ENCODE measurements at places on chromosomes 7 and 10.

DNA sequence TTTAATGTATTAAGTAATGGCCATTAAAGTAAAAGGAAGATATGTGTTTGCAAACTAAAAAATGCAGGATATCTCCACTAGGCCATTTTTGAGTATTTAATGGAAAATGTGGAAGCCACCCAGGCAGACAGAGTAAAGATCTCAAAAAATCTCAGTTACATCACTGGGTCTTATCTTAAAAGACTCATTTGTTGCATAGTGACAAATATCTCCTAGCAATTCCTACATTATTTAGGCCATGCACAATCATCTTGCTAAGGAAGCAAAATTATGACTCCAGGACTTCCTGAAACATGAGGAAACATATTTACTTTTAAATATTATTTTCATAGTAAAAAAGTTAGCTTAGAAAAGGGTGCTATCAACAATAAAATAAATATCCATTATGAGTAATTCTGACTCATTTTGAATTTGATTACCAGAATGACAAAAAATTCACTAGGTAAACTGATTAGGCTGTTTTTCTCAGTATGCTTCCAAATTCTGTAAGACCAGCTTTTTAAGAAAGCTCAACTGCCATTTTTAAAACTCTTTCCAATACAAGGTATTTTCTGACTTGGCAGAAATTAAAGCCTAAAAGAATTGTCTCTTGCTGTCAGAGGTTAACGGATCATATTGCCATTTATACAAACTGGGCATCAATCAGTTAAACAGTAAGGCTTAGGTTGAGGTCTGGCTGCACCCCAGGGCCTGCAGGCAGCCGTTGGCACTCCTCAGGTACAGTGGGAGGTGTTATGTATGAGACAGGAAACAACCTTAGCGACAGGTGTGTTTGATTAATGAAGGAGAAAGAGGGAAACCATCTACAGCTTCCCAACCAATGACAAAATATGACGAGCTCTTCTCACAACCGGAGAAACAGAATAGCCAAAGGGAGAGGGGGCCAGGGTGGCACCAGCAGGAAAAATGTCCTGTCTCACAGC, 31.8 kb downstream of the PCLO start:
- no peak for DNase-seq

- DNase-seq = no peak
These were observed 2.1 kb downstream of the WEE2 start for GRCh38 chr7:141710301-141710700.

DNA sequence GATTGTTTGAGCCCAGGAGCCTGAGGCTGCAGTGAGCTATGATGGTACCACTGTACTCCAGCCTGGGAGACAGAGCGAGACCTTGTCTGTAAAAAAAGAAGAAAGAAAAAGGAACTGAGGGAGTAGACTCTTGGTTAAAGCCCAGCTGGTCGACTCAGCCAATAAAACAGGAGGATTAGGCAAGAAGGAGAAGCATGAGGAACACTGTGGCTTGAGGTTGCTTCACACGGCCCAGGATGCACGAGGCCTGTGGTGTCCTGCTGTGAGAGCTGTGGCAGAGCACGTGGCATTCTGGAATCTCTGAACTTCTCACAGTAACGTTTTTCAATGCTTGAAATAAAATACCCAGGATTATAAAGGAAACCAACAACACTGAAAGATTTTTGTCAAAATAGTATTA, 93.3 kb downstream of the CUL2 start:
- DNase-seq = no peak

- DNase-seq = no peak
These were observed 1.1 kb downstream of the TET1 start for GRCh38 chr10:68560943-68561864.

- no peak for DNase-seq
These were observed 226.4 kb downstream of the TWIST1 start for GRCh38 chr7:18890885-18891621.

DNA sequence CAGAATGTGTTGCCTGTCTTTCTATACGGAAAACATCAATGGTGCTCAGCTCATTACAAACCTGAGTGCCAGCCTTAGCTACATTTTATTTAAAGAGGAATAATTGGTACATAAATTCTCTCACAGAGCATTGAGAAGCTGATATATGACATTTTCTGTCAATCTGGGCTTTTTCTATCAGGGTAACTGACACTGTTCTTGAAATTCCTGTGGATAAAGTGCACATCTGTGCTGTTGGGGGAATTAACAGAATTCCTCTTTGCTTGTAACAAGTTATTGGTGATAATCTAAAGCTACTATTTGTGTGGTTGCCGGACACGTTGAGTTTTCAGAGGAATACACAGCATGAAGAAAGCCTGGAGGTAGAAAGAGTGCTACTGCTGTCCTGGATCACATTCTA, 668.6 kb downstream of the SORCS1 start:
- DNase-seq = no peak

DNA sequence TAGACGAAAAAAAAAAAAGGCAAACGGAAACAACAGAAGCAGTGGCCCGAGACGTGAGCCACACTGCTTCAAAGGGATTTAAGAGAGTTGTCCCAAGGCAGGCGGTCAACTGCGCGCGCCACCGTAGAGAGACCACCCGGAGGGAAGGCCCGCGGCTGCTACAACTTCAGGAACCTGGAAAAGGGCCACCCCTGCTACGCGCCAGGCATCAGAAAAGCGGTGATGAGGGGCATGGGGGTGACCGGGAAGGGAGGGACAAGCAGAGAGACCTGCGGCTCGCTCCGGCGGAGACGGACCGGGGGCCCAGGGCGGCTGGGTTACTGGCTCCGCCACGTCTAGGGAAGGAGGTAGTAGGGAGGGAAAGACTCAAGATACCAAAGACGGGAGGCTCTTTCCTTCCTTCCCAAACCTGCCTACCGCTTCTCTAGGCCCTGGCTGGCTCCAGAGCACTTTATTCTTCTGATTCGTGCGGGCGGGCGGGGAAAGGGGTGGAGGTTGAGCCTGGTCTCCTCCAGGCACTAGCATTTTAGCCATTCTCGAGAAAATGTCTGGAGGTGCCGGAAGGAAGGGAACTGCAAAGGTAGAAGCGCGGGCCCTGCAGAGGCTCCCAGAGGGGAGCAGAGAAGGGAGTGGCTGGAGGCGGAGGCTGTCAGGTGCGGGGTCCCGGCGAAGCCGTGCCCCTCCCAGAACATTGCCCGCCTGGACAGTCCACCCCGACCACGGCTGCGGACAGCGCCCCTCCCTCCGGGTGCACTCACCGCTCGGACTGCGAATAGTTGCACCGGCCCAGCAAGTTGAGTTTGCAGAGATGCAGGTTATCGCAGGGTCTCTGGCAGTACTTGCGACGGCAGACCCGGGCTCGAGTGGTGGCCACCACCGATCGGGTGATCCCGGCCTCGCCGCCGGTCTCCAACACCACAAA, 993 bp downstream of the ZC3HAV1 start:
- DNase-seq = no peak

DNA sequence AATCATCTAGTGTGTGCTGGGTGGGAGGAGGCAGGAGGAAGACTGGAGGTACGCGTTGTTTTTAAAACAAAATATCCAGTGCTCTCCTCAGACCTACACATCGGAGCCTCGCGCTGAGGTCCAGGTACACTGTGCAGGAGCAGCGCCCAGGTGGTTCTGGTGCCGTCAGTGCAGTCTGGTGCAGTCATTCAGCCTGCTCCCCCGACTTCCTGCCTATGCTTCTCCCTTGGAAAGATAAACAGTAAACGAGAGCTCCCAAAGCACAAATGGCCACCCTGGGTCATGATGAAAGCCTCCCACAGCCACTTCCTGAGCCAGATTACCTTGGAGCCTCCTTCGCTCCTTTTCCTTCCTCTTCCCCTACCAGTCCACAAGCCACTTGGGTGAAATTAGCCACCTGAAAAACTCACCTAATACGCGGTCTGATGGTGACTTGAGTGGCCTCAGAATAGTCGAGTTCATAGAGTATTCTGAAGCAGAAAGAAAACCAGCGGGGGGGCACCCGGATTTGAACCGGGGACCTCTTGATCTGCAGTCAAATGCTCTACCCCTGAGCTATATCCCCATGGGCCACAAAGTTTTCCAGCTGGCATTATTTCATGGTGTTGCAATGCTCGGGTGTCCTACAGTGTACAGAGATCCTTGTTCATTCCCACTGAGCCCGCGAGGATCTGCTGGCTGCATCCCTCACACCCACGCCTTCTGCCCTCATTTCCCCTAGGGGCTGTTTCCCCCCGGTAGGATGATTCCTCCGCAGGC, 82.5 kb downstream of the ZNF467 start:
- no peak for DNase-seq

GRCh38 chr10:52279546-52279945, 34.5 kb upstream of the DKK1 start:
- DNase-seq = no peak

DNA sequence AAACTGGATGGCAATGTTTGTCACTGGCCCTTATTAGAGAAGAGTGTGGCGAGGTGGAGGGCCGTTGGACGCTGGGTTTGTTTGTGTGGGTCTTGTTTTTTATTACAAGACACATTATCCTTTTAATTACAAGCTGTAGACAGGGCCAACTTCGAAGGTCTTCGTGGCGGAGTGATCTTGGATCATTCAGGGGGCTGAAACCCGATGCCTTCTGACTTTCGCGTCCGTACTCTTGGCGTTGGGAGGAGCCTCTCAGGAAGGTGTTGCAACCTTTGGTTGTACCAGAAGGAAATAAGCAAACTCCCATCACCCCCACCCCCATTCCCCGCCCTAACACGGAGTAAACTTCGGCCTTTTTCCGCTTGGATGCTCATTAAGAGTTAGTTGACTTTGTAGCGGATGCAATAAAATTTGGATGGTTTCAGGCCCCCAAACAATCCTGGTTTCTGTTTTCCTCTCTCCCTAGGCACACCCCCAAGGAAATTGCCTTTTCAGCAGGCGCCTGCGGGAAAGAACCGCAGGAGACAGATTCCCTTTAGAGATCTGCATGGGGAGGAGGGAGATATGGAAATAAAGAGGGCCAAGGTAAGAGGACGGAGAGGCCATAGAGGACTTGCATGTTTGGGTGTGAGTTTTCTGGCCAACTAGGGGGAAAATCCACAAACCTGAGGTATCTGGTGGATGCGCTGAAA, 294.5 kb upstream of the NFE2L3 start:
- DNase-seq = no peak

GRCh38 chr7:16815001-16815400, 10.2 kb upstream of the AGR2 start:
- DNase-seq = no peak

DNA sequence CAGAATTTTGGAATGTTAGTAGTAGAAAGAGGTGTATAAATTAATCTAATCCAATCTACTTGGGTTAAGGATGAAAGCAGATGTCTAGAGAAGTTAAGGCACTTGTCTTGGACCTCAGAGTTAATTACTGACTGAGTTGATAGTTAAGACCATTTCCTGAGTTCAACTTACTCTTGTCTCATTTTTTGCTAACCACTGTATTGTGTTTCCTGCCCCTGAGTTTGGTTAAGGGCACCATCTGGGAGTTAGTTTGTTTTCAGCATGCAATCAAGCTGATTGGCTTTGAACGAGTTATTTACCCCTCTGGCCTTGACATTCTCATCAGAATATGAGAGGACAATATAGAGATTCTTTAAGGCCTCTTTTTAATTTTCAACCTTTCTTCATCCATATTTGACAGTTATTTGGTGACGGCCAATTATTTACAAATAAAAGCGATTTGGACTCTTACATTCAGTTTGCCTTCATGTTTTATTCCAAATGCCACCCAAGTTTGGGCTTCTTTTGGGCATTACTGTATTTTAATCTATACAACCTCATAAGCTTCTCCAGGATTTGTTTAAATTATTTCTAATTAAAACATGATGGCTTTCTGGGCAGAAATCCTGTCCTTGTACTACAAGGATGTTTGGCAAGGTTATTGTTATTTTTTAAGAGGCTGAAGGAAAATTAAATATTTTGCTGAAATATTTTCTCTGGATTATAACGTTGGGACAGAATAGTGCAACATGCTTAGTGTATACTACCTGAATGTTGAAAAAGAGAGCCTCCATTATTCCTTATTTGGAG, 225.0 kb downstream of the CACNB2 start:
- DNase-seq = no peak

GRCh38 chr10:45373576-45374349, at the start of gene ALOX5:
ALOX5 (plus strand) TSS chr10:45374216; CDS start chr10:45374280, 64 bp downstream.
- no peak for DNase-seq

DNA sequence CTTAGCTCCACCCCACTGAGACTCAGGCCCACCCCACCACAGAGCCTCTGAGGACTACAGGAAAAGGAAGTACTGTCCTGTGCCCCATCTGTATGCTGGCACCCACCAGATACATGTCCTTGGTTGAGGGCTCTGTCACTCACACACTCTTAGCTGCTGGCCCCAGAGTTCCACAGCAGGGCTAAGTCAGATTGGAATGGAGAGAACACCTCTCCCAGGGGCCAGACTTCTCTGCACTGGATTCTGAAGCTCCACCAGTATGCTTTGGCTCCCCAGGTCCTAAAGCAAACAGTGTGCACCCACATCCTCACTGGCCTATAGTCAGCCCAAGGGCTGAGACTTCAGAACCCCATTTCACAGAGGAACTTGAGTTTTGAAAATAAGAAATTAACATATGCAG, 103.2 kb upstream of the PPP2R2D start:
- DNase-seq = no peak

GRCh38 chr10:47335906-47336305, 12.3 kb upstream of the RBP3 start:
- DNase-seq = peak; percentile 18

GRCh38 chr7:85025312-85025756, 161.5 kb downstream of the SEMA3D start:
- no peak for DNase-seq

GRCh38 chr10:21518641-21519396, 6.7 kb downstream of the SKIDA1 start:
- no peak for DNase-seq

- DNase-seq = no peak
These were observed 592.2 kb downstream of the SDK1 start for GRCh38 chr7:3893151-3893788.

- no peak for DNase-seq
These were observed 79.2 kb downstream of the RBM20 start for GRCh38 chr10:110723224-110723891.

- DNase-seq = no peak
These were observed 44.4 kb downstream of the MCU start for GRCh38 chr10:72736176-72736827.

- DNase-seq = peak; percentile 82
These were observed at the start of gene ADARB2 for GRCh38 chr10:1737222-1738061. ADARB2 (minus strand) TSS chr10:1737525.

GRCh38 chr7:36286226-36286625, 103.4 kb upstream of the ANLN start:
- no peak for DNase-seq

DNA sequence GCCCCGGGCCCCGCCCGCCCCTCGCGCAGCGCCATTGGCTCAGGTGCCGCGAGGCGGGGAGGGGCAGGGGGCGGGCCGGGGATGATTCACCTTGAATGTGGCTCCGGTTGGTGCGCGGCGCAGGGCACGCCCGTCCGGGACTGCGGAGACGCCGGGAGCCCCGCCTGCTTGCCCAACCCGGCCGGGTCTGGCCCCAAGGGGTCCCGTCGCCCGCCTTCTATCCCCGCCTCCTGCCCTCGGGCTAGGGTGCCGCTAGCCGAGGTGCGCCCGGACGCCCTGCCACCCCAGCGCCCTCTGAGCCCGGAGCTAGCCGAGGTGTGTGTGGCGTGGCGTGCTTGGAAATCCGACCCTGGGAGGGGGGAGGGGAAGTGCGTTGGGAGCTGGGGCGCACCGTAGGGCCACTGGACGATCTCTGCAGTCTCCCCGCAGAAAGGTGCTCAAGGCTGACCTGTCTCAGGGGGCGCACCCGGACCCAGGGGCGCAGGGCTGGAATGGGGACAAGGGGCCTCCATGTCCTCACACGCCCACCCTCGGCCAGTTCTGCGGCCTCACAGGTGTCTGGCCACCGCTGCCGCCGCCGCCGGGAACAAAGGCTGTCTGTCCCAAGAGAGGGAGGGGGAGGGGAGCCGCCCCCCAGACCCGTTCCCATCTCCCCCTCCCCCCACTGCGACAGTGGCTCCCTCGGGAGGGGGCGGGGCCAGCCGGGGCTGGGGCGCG, 168.9 kb downstream of the NRF1 start:
- no peak for DNase-seq
